CD4-positive, alpha-beta T cell treated with Interferon alpha-2 for 1 hour (primary cell): ENCODE measurements at places on chromosomes 13 and 19.

DNA sequence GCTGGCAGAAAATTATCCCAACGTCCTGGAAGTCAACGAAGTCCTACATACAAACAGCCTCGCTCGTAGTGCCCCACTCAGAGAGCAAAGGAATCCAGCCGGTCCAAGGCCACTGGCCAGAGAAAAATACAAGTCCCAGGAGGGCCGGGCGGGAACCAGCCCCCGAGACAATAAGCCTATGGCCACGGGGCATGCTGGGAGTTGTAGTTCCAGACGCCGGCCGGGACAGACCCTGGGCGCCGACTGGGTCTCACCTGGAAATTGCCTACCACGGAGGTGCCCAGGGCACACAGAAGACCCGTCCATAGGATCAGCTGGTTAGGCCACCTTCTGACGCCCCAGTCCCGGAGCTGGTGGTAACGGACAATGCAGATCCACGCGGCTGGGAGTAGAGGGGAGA lies 5.4 kb downstream of the TMEM150B start:
- no peak for DNase-seq

DNA sequence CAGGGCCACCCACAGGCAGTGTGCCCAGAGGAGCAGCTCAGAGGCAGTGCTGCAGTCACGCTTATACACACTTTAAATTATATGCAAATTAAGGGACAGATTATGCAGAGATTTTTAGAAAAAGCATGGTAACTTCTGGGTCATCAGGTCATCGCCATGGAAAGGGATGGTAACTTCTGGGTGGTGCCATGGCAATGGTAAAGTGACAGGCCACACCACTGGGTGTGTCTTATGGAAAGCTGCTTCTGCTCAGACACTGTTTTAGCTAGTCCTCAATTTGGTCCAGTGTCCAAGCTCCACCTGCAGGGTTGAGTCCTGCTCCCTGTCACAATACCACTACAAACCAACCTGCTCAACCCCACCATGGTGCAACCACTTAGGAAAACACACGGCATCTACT lies 29.9 kb upstream of the LSM14A start:
- DNase-seq, result no peak

GRCh38 chr13:45073809-45074208 lies 46.5 kb upstream of the GTF2F2 start:
- DNase-seq, result no peak

DNA sequence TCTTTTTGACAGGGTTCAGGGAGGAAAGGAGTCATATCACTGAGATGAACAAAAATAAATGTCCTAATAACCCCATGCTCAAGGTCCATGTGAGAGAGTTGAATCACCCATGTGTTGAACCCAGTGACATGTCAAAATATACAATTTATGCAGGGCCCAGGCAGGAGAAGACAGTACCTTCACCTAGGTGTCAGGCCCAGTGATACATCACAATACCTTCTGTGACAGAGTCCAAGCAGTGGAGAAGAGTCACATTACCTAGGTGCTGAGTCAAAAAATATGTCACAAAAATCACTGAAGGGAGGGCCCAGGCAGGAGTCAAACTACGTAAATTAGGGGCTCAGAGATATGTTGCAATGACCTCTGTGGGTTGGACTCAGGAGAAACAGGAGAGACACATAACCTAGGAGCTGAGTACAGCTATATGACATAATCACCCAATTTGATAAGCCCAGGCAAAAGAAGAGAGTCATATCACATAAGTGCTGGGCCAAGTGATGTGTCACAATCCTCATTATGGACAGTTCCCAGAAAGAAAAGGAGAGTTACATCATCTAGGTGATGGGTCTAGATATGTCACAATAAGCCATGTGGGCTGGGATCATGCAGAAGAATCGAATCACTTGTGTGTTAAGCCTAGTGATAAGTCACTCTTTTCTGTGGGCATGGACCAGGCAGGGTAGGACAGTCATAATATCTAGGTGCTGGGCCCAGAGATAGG lies 13.8 kb upstream of the ZNF724 start:
- no peak for DNase-seq

GRCh38 chr13:79258489-79258888 lies 147.6 kb downstream of the RBM26 start:
- DNase-seq, result no peak

DNA sequence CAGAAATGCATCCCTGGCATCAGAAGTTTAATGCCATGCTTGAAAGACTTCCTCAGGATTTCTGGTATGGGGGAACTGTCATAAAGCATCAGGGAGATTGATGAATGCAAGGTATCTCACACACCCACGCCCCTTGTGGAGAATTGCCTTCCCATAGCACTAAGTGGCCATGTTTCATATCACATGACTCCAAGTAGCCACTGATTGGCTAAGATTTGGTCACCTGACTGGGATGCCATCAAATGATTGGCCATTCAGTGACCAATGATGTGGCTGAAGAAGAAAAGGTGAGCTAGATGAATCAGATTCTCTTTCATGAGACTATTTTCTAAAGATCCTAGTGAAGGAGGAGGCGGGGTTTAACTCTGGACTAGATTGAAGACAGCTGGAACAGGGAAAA lies 7.3 kb downstream of the KLK8 start:
- DNase-seq, result no peak

DNA sequence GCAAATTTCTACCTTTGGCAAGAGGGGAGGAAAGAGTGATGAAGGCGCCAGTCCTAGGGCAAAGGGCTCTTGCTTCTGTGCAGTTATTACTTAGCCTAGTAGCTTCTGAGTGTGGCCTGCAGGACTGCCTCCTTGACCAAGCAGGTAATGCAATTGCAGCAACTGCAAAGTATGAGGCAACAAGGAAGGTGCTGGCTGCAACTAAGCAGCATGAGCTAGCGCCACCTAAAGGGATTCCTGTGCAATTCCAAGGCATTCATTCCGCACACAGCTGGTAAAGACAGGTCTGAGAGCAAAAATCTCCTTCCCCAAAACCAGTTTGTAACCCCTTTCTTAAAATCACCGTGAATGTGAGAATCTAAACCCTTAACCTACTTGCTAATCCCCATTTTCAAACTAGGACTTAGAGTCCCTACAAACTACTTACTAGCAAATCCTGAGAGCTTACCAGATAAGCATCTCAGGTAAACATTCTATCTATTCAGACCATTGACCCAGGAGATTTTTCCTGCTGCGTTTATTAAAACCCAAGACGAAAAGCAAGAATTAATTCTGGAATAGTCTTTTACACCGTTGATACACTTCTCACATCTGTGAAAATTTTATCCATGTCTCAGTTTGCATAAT lies 62.9 kb downstream of the DCT start:
- DNase-seq, result no peak

DNA sequence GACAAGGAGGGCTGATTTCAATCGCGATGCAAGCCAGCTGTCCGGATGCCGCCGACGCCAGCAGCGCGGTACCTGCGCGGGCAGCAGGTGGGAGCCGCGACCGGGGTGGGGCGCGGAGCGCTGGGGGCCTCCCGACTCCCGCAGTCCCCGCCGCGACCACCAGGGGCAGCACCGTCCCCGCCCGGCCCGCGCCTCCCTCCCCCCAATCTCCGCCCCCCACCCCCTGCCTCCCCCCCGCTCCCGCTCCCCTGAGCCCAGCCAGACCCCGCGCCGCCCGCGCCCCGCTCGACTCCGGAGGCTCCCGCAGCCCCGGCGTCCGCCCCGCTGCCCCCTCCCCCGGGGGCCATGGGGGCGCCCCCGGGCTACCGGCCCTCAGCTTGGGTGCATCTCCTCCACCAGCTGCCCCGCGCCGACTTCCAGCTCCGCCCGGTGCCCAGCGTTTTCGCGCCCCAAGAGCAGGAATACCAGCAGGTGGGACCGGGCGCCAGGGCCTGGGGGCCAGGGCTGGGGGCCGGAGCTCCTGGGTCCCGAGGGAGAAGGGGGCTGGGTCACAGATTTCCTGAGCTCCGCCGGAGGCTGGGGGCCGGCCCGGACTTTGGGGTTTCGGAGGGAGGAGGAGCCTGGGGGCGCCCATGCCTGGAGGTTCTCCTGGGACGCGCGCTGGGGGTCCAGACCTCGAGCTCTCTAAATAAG lies at the start of gene TTYH1:
Gene TTYH1, plus strand, starts transcription at position 257 of the 693 bp plus-strand sequence. Its CDS starts 89 bp downstream, at position 346.
- peak; percentile 36 for DNase-seq

- DNase-seq, result no peak
These were observed 978 bp downstream of the ERICH4 start for GRCh38 chr19:41443813-41444455.

DNA sequence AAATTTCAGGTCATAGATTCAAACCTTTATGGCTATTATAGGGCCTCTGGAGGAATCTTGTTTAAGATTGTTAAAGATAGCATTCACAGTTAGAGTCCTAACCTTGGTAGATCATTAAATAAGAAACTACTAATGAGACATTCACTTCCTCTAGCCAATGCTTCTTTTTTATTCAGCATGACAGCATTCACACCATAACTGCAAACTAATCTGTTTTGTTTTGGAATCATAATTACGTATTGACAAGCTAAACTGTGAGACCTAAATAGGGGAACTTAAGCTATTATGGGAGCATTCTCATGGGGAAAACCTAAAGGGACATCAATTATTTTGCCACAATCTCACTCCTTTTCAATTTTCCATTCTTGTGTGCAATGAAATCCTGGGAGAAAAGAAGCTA lies 653.8 kb downstream of the PCDH9 start:
- no peak for DNase-seq
